ENCODE measurements at places on chromosomes 6 and 20.

- no peak for DNase-seq
Measured at GRCh38 chr6:41824571-41825569, 37.4 kb downstream of the TOMM6 start.

DNA sequence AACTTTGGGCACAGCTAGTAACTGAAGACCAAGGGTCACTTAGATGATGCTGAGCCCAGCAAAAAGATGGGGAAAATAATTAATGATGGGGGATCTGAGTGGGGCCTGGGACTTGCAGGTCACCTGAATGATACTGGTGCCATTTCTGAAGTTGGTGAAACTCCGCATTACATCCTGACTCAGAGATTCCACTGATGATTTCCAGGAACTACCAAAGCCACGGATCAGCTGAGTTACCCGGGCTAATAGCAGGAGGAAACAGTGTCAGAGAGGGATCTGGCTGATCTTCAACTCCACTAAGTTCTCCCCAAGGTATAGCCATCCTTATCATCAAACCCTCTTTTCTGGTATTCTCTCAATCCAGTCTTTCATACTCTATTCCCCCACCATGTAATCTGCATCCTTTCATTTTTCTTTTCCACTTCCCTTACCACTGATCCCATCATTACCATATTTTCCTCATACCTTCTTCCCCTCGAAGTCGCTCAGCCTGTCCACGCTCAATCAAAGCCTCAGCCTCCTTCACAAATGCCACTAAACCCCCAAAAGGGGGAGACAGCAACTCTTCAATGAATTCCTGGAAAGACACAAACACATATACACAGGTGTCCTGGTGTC, 20.2 kb downstream of the VPS52 start:
- DNase-seq: no peak

GRCh38 chr6:25768566-25768965, 14.0 kb downstream of the SLC17A4 start:
- no peak for DNase-seq

GRCh38 chr6:156550949-156551348, 226.2 kb upstream of the ARID1B start:
- no peak for DNase-seq

- no peak for DNase-seq
Measured at GRCh38 chr6:78909391-78909790, 42.0 kb downstream of the IRAK1BP1 start.

- DNase-seq: no peak
Measured at GRCh38 chr6:132725947-132726607, 12.2 kb upstream of the VNN1 start.

DNA sequence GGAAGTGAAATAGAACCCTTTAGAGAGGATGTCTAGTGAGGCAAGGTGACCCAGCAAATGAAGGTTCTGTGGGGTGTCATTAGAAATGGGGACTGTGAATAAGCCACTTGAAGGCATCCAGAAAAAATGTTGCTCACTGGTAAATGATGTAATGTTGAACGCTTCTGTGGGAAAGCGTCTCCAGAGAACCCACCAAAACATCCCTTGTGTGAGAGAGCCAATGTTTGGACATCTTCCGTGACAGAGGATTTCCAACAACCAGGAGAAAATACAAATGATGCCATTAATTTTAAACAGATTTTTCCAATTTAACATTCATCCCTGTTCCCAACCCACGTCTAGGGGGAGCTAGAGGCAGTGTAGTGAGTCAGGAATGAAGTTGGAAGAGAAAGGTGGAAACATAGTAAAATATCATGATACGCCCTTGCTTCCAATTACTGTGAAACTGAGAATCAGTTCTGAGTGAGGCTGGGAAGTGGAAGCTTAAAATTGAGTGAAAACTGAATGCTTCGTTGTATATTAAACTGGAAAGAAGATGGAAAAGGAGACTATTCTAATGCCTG, 584.2 kb downstream of the CD109 start:
- DNase-seq: no peak

DNA sequence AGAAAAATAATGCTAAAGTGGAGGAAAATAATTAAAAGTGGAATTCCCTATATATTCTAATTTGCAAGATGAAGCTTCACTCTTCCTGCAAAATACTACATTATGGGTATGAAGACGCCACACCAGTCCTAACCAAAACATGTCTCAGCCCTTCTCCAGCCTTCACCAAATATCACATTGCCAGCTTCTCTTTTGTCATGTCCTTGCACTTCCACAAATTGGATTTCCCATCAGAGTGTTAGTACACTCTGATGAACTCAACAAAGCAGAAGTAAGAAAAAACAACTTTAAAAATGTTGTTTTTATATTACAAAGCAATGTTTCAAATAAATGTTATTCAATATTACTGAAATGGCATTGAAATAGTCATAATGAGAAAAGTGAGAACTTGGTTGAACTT, 62.4 kb upstream of the RNF146 start:
- no peak for DNase-seq

DNA sequence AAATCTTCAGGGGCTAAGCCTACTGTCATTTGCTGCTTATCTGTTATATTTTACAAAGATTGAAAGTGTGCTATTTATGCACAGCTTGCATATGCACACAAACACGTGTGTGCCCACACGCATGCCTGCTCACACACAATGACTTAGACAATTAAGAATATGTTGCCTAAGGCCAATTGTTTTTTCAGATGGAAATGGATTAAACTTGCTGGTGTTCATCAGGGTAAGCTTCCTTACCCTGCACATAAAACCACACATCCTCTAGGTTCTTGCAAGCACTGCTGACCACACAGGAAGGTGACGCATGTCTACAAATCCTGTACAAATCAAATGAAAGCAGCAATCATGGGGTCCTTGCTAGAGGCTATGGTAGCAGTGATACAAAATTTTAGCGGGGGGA, 58.4 kb downstream of the GJA10 start:
- no peak for DNase-seq

DNA sequence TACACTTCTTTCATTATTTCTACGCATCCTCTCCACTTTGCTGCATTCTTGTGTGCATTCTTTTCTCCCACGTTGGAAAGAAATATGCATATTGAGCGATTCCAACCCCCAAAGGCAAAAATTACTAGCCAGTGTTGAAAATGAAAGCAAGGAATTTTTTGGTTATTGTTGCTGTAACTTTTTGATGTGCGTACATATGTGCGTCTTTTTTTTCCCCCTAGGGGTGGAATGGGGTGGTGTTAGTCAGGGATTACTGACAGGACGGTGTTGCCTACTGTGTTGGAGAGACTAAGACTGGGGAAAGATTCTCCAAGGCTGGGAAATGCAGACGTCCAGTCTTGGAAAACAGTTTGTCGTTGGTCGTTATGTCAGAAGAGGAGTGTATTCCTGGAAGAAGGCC, 44.2 kb upstream of the ESR1 start:
- no peak for DNase-seq

- no peak for DNase-seq
Measured at GRCh38 chr6:135972150-135972549, 120.6 kb downstream of the PDE7B start.

- DNase-seq: no peak
Measured at GRCh38 chr6:45690846-45691245, 313.1 kb upstream of the SUPT3H start.

DNA sequence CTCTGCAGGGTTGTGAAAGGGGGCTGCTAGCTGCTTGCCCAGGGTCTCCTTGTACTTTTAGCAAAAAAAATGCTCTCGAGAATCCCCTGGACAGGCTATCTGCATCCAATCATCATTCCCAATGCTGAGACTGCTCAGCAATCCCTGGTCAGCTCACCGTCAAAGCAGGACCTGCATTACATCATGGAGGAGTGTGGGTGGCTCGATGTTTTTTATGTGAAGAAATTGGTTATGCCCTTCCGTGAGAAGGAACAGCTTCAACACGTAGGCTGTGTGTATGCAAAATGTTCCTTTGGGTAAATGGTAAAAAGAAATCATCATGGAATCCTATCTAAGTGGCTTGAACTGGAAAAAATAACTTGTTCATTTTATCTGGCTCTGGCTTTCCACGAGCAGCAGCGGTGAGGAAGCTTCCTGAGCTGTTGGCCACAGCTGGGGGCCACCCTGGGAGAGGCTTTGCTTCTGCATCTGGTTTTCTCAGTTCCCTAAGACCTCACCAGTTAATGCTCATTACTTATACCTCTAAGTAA, 111.4 kb downstream of the FYN start:
- DNase-seq: no peak

DNA sequence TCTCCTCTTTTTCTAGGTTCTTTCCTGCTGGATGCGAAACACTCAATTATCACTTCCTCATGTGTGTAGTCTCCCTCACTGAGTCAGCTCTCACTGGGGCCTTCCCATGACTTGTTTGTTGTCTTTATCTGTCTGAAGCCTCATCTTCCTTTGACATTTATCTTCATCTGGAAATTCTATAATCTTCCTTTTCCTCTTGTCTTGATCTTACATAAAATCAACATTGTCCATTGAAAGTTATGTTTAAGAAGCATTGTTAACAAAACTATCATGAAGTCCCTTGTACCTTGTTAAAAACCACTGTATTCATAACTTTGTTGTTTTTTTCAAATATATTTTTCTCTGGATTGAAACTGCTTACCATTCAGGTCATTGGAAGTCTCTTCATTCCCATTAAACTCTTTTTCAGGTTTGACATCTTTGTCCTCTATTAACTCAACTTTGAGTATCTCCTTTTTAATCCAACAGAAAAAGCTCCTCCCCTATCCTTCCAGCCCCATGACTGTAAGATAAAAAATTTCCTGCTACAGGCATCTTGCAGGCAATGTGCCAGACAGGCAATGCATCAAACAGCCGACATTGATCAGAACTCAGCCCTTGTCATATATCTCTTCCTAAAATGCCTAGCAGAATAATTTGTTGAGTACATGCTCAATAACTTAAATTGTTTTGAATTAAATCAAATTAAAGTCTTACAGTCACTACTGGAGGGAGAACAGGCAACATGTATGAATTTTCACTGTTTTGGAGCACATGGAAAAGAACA, 34.8 kb downstream of the MYLIP start:
- DNase-seq: no peak

DNA sequence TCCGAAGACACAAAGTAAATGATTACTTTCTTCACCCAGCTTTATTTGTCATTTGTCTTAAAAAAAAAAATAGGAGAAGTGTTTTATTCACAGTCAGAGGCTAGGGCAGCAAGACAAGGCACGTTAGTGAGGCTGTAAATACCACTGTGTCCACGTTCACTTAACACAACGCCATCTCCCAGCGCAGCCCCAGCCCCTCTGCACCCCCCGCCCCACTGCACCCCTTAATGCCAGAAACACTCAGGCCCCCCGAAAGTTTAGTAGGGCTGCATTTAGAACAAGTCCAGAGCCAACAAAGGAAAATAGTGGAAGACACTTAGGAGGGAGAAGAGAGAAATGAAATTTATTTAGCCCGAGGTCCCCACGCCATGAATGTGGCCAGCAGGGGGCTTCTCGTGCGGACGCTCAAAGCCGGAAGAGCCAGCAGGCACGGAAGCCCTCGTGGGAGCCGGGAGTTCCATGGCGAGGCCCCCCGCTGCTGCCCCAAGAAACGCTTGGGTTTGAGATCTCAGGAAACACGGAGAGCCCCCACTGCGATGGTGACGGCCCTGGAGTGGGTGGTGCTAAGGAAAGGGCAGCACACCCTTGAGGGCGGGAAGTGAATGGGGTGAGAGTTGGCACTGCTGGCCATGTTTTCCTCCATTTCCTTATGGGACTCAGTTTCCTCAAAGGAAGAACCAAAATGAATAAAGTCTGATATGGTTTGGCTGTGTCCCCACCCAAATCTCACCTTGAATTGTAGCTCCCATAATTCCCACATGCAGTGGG, 50.2 kb downstream of the IYD start:
- peak; percentile 72 for DNase-seq

GRCh38 chr20:24451428-24451827, 18.0 kb upstream of the SYNDIG1 start:
- DNase-seq: no peak

GRCh38 chr6:20644667-20645370, 110.6 kb downstream of the CDKAL1 start:
- DNase-seq: no peak

DNA sequence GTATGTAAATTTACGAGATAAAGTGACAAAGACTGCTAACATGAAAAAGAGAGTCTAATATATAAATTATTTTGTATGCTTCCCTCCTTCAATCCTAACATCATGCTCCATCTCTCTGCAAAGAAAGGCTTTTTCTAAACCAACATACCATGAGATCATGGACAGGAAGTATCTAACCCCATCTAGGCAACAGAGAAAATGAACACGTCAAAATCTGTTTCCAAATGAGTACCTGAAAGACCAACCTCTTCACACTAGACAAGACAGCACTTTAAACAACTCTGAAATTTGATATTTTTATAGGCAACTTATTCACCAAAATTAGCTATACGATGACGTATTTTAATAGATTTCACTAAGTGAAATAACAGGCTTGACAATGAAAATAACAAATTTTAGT, 54.6 kb downstream of the MAN1A1 start:
- no peak for DNase-seq

DNA sequence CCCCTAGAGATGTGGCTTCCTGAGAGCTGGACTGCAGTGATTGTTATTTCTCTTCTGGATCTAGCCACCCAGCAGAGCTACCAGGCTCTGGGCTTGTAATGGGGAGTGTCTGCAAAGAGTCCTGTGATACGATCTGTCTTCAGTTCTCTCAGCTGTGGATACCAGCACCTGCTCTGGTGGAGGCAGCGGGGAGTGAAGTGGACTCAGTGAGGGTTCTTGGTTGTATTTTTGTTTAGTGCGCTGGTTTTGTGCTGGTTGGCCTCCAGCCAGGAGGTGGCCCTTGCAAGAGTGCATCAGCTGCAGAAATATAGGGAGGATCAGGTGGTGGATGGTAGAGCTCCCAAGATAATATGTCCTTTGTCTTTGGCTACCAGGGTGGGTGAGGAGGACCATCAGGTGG, 33.7 kb downstream of the PAX1 start:
- no peak for DNase-seq

DNA sequence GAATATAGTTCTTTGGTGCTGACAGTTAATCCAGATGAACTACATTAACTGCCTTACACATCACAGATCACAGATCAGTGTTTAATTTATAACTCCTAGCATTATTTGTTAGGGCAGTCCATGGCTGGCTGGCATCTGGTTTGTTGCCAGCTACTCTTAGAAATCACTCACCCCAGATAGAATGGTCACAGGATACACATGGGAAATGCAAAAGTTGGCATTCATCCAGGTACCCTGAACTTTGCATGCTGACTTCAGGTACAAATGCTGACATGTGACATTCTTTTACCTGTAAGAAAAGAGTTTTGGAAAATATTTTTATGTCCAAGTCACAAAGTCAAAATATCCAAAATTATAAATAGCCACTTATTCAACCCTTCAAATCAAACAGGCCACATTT, 20.2 kb downstream of the FBXL4 start:
- DNase-seq: no peak

- DNase-seq: no peak
Measured at GRCh38 chr6:20229881-20230280, 17.6 kb upstream of the MBOAT1 start.

DNA sequence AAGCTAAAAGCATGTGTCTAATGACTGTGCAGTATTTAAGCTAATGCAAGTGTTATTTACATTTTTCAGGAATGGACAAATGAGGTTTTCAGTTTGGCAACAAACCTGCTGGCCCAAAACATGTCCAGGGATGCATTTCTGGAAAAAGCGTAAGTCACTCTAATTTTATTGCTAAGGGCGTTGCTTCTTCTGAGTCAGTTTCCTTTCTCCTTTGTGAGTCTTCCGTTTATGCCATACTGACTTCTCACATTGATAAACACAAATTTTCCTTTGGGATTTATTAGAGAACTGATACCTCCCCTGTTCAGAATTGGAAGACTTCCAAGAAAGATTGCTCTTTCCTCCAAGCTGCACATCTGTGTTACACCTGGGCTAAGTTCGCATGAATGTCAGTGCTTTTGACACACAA, 422.9 kb upstream of the PLCB4 start:
- DNase-seq: no peak

All from heart left ventricle (tissue), 16 donors.